ENCODE measurements at places on chromosomes 5 and 9.

DNA sequence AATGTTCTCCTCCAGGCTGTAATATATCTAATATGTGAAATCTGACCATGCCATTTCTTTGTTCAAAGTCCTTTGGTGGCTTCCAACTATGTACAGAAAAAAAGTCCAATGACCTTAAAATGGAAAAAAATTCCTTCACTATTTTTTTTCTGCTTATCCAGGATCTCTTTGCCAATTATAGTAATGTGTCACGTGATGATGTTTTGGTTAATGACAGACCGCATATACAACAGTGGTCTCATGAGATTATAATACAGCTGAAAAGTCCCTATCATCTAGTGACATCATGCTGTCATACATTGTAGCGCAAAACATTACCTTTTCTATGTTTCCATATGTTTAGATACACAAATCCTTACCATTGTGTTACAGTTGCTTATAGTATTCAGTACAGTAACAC is 477.6 kb downstream of the TMEM232 start:
- DNase-seq, result no peak

GRCh38 chr5:77774981-77775789 is 954 bp downstream of the TBCA start:
- peak; percentile 44 for DNase-seq

GRCh38 chr9:81814401-81814793 is 113.8 kb upstream of the SPATA31D4 start:
- no peak for DNase-seq

DNA sequence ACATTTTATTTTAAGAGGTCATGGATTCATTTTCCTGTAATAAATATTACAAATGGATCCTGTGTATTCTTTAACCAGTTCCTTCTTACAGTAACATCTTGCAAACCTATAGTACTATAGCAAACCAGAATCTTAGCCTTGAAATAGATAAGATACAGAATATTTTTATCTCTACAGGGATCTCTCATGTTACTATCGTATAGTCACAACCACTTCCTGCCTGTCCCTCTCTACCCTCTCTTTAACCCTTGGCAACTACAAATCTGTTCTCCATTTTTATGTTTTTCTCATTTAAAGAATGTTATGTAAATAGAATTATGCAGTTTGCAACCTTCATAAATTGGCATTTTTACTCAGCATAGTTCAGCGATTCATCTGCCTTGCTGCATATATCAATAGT is 454.0 kb downstream of the DIRAS2 start:
- no peak for DNase-seq

GRCh38 chr5:75993643-75994520 is 89.3 kb upstream of the SV2C start:
- peak; percentile 3 for DNase-seq

- no peak for DNase-seq
These were observed 27.7 kb downstream of the PCDHB15 start for GRCh38 chr5:141272906-141273305.

- no peak for DNase-seq
These were observed 126.8 kb upstream of the STC2 start for GRCh38 chr5:173454736-173455598.

- no peak for DNase-seq
These were observed 370.6 kb downstream of the DMRTA1 start for GRCh38 chr9:22817181-22817580.

- peak; percentile 20 for DNase-seq
These were observed 195.2 kb upstream of the PTGER4 start for GRCh38 chr5:40484495-40484894.

DNA sequence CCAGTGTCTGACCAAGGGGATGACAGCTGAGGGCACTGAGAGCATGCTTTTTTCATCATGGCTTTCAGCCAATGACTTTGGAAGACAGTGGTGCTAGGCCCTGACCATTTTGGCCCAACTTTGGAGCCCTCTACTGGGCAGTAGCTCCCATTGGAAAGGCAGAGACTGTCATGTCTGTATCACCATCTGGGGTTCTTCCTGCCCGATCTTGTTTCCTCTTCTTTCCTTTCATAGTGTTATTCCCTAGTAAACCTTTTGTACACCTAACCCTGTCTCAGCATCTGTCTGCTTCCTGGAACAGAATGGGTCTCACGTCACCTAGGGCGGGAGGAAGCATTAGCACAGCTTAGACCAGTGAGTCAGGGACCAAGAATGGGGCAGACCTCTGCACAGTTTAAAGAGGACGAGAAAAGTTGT is 97.4 kb upstream of the MAST4 start:
- DNase-seq, result peak; percentile 17

DNA sequence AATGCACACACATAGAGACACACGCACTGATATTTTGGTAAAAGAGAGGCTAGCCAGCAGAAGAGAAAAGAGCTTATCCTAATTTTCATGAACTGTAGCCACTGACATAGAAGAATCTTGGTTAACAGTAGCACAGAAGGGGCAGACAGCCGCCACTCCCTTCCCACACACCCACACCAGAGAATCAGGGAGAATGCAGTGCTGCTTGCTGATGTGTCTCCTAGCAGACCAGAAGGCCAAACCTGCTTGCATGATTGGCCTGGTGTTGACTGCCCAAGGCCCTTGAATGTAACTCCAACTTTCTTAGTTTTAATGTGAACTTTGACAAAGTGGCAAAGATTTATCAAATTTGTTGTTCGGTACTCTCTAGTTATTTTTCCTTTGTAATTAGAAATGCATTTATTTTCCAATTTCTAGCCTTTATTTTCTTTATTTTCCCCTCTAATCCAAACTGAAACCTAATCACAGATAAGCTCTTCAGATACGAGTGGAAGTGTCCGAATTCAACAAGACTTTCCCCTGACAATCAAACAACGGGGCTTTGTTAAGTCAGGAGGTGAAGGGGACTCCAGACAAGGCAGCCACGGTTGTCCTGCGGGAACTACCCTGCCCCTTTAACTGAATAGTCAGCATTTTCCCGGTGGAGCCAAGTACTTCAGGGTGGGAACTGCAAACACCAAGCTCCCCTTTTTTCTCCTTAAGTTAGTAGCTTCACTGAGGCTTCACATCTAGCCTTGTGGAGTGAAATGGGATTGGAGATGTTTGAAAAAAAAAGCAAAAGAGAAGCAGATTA is 81.9 kb upstream of the CTSL start:
- DNase-seq, result no peak

DNA sequence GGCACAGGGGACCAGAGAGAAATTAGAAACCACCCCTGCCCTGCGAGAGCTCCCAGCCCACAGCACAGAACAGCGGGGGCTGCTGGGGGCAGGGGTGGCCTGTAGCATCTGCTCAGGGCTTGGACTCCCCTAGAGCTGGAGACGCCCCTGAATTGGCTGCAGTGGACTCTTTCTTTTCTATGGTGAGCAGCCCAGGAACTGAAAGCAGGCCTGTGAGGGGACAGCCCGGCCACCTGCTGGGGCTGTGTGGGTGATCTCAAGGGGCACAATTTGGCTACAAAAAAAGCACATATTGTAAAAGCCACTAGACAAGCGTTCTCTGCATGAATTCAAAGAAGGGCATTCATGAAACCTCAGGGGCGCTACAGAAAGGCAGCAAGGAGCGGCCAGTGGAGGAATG is 57.5 kb upstream of the ICE1 start:
- no peak for DNase-seq

- no peak for DNase-seq
These were observed 119.6 kb upstream of the RETREG1 start for GRCh38 chr5:16736158-16736995.

DNA sequence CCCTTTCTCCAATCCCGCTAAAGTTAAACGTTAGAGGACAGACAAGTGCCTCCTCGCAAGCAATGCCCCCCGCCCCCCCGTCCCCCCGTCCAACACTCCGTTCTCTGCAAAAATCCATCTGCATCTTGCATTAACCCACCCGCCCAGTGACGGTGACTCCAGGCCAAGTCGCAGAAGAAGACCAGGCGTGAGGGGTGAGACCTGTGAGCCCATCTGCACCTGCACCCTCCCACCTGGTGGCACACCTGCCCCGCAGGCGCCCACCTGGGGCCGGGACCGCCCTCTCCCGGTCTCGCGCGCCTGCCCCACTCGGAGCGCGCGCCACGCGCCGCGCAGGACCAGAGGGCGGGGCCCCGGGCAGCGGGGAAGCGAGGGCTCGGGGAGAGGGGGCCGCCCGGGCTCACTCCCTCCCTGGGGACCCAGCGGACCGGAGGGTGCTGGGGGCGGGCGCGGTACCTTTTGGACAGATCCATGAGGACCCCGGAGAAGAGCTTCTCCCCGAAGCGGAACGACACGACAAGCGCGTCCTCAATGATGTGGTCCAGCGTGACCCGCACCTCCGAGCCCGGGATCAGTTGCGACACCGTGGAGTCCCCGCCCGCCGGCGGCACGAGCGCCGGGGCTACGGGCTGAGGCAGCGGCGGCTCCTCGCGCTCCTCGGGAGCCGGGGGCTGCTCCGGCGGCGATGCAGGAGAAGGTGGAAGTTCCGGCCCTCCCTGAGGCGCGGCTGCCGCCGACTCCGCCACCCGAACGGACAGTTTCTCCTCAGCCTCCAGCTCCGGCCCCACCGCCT is 705 bp downstream of the PWWP2A start:
- DNase-seq, result peak; percentile 56
